ENCODE measurements at places on chromosomes 2 and 18.

GRCh38 chr2:239983004-239983778 is 42.0 kb downstream of the NDUFA10 start:
- DNase-seq = no peak

DNA sequence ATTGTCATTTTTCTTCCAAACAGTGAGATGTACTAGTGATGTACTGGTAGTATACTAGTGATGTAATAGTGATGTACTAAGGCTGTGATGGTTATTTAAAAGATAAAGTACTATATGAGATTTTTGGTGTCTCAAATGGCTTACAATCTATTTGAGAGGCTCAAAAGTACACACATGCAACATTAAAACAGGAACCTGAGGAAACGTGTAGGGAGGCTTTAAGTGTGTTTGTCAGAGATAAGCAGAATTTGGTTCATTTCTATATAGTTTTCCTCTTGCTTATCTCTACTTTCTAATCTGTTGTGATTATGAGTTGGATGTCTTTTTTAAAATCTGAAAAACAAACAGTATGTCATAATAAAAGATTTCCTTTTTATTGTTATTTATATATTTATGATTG is 100.9 kb upstream of the SERTAD2 start:
- no peak for DNase-seq

GRCh38 chr2:191617575-191617974 is 60.4 kb upstream of the NABP1 start:
- DNase-seq = peak; percentile 50

- DNase-seq = no peak
Observed at GRCh38 chr2:159516241-159516758, 100.0 kb downstream of the BAZ2B start.

GRCh38 chr2:96344011-96344410 is 8.4 kb downstream of the NCAPH start:
- peak; percentile 31 for DNase-seq

- no peak for DNase-seq
Observed at GRCh38 chr2:99470957-99471356, 18.9 kb downstream of the REV1 start.

GRCh38 chr18:40415176-40415791 is 1539.8 kb upstream of the PIK3C3 start:
- no peak for DNase-seq

DNA sequence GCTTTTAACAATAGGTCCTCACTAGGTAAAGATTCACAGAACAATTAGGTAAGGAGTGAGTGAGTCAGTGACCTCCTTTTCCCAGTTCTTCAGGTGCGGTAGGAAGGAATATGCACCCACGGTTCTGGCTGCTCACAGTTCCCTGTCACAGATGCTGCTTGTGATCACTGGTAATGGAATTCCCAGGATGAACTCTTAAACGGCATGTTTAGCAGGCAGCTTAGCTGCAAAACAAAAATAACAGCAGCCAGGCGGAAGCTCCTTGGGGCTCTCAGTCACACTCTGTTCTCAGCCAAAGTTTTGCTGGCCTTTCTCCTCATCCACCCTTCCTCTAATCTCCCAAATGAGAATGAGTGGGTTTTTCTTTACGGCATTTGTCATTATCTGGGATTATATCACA is 274.5 kb downstream of the MYT1L start:
- no peak for DNase-seq

- DNase-seq = no peak
Observed at GRCh38 chr2:191845248-191845715, 1.6 kb downstream of the CAVIN2 start.

- DNase-seq = no peak
Observed at GRCh38 chr18:58843688-58844035, 21.0 kb upstream of the ZNF532 start.

GRCh38 chr2:215370112-215370965 is 58.5 kb downstream of the ATIC start:
- no peak for DNase-seq

- DNase-seq = peak; percentile 51
Observed at GRCh38 chr2:61793389-61793836, 60.4 kb downstream of the FAM161A start.

DNA sequence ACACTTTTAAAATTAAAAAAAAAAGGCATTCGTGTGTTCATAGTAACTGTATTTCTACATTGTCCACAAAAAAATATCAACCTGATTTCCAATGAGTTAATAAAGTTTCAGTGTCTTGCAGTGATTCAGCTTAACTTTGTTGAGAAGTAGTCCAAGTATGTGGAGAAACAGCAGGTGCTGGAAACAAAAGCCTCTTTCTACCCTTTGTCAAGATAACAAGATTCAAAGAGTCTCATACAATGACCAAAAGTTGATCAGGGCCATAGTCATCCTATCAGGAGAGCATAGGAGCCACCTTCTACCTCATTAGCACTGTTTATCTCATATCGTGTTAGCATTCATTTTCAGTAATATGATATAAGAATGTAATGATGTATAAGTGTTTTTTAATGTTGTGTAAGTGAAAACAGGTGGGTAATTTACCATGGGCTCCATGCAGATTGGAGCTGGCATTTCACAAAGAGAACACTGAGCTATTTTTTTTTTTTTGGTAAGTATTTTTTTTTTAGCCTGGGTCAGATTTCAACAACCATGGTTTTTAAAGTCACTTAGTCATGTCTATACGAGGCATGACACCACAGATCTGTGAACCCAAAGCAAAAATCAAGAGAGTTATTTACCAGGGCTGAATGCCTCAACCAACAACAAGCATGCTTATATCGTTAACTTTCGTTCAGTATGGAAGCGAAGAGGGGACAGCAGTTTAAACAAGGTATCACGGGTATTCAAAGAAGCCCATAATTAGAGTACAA is 165.0 kb upstream of the ZNF521 start:
- no peak for DNase-seq

GRCh38 chr2:217905395-217905794 is 97.4 kb downstream of the TNS1 start:
- DNase-seq = no peak

- DNase-seq = no peak
Observed at GRCh38 chr2:239803766-239804115, 221.4 kb downstream of the NDUFA10 start.

GRCh38 chr2:79985571-79985970 is 319.0 kb downstream of the LRRTM1 start:
- DNase-seq = no peak

GRCh38 chr2:49175831-49176230 is 21.5 kb upstream of the FSHR start:
- no peak for DNase-seq

GRCh38 chr18:3040881-3041280 is 27.9 kb upstream of the LPIN2 start:
- DNase-seq = no peak

- no peak for DNase-seq
Observed at GRCh38 chr2:218477247-218477646, 58.3 kb downstream of the VIL1 start.

DNA sequence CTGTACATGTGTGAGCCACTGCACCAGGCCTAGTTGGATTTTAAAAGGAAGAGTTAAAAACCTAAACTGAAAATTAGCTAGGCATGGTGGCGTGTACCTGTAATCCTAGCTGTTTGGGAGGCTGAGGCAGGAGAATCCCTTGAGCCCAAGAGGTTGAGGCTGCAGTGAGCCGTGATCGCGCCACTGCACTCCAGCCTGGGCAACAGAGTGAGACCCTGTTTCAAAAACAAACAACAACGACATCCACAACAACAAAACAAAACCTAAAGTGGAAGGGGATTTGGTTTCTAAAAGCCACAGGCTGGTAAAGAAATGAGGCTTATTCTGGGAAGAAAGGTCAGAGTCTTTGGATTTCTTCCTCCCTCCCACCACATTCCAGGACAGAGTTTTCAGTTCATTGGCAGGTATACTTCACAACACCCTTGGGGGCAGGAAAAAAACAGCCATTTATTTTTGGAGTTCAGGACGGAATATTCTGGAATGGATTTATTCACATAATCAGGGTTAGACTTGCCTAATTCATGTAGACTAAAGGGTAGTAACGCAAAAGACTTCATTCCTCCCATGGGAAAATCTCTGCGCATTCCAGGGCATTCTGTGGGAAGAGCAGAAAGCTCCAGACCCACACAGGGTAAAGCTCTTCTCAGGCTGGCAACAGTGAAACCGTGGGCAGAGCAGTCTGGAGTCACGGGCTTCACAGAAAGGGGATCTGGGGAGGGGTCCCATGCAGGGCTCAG is 34.9 kb downstream of the TEX44 start:
- DNase-seq = no peak

- DNase-seq = no peak
Observed at GRCh38 chr2:192030289-192030688, 164.4 kb downstream of the TMEFF2 start.

DNA sequence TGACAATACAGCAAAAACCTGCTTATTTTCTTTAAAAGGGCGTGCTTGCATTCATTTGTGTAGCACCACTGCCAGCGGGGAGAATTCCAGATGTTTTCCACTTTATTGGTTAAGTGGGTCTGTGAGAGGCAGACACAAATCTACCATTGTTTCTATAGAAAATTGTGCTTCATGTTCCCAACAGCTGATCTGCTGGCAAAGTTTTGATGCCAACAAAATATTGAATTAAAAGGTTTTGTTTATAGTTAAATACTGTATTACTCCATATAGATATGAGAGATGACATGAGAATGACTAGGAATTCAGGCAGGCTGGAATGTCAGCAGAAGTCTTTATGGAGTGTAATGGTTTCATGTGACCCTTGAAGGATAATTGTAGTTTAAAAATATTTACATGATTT is 182.7 kb downstream of the MC4R start:
- no peak for DNase-seq

DNA sequence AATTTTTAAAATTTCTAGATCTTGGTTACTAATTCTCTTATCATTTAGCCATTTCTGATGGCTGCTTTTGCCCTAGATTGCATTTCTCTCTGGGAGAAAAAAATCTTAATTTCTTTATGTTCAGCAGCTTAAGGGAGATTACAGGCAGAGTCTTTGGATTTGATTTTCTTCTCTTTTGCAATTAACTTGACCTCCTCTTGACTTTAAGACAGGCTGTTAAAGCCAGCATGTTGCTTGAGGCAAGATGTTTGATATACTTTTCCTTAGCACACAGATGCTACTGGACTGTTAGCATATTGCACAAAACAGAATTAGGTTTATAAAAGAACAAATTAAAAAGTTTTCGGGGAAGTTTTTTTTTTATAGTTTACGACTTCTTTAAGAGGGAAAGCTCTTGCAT is 50.0 kb downstream of the XRCC5 start:
- no peak for DNase-seq

DNA sequence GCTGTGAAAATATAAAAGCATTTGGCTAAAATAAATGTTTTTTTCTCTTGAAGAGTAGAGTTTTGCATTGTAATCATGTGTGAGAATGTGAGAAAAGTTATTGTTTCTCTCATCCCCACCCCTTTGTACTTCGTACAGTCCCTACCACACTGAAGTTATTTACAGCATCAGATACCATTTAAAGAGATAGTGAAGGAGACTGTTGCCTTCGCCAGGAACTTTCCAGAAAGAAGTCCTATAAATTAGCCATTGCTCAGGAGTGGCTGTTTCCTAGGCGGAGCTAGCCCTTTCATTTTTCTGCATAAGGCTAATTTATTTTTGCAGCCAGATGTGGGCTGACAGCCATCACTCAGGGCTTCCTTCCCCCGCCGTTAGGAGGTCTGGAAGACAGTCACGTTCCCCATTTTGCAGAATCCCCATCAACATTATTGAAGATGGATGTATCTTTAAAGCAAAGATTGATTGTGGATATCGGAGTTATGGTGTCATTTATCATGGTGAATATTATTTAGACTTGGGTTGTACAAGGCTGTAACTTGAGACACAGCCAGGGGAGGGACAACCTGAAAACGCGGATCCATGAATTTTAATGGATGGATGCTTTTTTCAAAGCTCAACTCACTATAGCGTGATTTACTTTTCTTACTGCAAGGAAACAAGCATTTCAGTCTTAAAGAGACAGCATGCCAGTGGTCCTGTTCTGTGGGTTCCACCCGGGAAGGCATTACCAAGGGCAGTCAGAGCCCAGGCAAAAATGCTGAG is 17.1 kb downstream of the TSHZ1 start:
- DNase-seq = no peak

- DNase-seq = no peak
Observed at GRCh38 chr18:6374340-6374739, 40.4 kb downstream of the L3MBTL4 start.

DNA sequence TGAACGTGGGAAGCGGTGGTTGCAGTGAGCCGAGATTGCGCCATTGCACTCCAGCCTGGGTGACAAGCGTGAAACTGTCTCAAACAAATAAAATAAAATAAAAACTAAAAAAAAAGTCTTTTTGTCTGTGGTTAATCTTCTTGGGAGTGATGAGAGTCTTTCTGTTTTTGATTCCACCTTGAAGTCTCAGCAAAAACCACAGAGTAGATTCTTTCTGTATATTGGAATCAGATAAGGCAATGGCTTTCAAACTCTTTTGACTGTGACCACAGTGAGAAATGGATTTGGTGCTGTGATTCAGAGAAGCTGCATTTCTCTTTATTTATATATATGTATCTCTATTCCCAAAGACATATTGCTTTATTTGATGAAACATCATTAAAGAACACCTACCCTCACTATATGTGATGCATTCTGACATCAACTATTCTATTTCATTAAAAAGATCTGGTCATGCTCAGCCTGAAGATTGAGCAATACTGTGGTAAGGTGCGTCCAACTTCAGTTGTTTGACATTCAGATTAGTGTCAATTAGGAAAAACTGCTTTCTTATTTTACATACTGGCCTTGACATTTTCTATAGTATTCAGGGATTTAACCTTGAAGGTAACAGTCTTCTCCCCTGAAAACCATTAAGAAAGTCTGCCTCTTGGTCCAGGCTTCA is 15.6 kb downstream of the HRH4 start:
- DNase-seq = no peak

DNA sequence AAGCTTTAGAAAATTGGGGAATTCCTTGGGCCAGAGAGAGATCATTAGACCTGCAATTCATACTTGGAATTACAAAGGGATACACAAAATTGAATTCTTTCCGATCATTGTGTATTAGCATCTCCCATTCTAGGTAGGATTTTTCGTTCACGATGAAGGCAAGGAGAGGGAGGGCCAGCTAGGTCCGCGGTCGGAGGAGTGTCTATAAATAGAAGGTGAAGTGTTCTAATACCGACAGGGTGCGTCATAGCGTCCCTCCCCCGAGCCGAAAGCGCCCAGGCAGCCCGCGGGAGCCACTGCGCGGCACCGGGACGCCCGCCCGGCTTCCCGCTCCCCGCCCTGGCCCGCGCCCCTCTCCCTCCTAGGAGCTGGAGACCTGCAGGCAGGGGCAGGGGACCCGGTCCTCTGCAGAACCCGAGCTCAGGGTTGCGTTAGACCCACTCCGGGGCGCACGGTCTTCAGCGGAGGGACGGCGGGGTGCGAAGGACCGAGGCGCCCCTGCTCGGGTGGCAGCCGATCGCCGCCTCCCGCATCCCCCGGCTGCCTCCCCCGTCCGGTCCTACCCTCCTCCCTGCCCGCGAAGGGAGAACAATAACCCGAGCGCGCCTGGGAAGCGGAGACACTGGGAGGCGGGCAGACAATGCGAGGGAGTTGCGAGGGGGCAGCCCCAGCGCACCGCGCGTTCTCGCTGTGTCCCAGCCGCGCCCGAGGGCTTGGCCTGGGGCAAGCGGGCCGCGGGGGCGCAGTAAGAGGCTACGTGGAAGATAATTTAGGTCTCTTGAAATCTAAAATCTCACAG is 114.2 kb upstream of the SERTAD2 start:
- peak; percentile 59 for DNase-seq

Data from effector memory CD4-positive, alpha-beta T cell (primary cell).